ENCODE measurements at places on chromosomes 2 and 18.

- DNase-seq, result no peak
Measured at GRCh38 chr2:205868053-205868452, 185.8 kb downstream of the NRP2 start.

GRCh38 chr2:54371460-54372065 lies 84.6 kb upstream of the SPTBN1 start:
- no peak for DNase-seq

- DNase-seq, result no peak
Measured at GRCh38 chr2:69298261-69298660, 88.8 kb downstream of the GFPT1 start.

GRCh38 chr2:42859006-42859552 lies 66.7 kb upstream of the HAAO start:
- peak; percentile 89 for DNase-seq

GRCh38 chr18:74633652-74634352 lies 36.1 kb downstream of the ZNF407 start:
- no peak for DNase-seq
